ENCODE measurements at places on chromosomes 2 and 18.

GRCh38 chr18:49071317-49071716 is 120.6 kb upstream of the SMAD7 start:
- peak; percentile 37 for DNase-seq

DNA sequence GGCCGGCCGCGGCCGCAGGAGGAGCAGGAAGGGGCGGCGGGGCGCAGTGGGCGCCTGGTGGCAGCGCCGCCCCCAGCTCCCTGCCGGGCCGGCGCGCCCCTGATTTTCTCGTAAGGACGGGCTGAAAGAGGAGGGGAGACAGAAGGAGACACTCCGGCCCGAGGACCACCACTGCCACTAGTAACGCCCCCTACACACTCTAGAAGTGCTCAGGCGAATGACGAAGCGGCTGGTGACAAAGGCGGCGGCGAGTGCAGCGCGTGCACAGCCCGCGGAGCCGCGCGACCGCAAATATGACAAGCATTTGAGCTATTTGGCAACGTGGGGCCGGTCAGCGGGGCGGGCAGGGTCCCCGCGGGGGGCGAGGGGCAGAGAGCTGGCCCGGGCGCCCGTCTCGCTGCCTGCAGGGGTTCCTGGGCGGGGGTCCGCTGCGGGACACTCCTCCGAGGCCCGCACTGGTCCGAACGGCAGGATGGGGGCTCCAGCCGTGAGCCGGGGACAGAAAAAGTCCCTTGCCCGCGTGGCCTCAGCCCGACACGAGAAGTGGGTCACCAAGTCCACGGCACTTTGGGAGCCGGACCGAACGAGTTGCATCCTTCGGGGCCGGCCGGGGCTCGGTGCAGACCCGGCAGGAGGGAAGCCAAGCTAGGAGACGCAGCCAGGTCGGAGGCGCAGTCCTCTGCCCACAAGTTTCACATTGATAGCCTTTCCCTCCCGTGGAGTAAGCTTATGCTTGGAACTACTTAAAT is 524 bp upstream of the SERTAD2 start:
- DNase-seq = peak; percentile 89

DNA sequence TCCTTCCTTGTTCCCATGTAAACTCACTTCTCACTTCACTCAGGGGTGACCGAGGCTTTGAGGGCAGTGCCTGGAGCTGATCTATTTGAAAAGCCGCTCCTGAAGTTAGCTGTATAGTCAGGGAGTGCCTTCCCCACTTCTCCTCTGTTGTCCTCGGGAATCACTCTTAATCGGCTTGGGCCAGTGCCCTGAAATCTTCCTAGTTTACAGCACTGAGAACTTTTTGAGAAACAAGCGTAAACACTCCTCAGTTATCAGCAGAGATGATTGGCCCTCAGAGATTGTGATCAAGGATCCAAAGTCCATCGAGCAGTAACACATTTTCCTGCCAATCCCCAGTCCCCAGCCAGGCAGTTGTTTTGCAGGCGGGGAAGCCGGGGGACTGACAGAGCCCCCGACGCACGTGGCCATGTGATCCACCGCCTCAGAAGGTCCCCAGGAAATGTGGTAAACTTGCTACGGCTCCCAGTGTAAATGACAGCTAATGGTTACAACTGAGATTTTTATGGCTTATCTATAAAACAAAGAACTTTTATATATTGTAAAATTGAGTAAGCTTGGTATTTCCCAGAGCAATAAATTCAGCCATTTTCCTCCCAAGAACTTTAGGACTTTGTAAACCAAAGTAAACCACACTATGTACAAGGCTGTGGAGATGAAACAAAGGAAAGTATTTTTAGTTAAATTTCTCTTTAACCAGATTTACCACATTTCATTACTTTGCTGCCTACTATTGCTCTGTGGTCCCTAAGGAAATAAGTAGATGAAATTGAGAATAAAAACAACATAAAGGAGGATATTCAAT is 53.5 kb downstream of the C18orf63 start:
- no peak for DNase-seq

- DNase-seq = no peak
Measured at GRCh38 chr2:191728750-191729624, 51.1 kb downstream of the NABP1 start.

DNA sequence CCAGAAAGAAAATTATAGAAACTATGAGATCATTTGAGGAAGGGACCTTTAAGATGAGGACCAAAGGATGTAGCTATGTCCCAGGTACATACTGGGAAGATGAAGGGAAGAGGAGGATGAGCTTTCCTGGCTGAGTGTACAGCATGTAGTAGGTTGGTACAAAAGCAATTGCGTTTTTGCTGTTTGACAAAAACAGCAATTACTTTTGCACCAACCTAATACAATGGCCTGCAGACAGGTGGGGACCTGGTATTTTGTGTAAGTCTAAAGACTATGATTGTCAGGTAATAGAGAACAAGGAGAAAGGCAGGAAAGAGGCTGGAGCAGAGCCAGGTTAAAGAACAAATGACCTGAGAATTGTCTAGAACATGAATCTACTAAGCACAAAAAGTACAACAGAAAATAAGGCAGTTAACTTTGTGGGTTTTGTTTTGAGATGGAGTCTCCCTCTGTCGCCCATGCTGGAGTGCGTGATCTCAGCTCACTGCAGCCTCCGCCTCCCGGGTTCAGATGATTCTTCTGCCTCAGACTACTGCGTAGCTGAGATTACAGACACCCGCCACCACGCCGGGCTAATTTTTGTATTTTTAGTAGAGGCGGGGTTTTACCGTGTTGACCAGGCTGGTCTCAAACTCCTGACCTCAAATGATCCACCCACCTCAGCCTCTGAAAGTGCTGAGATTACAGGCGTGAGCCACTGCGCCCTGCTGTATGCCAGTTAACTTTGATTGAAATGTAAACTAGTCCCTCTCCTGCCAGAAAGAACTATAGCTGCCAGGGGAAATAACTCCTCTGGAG is 3.2 kb upstream of the TGOLN2 start:
- DNase-seq = no peak

- DNase-seq = no peak
Measured at GRCh38 chr18:61201511-61201910, 131.7 kb upstream of the CDH20 start.

DNA sequence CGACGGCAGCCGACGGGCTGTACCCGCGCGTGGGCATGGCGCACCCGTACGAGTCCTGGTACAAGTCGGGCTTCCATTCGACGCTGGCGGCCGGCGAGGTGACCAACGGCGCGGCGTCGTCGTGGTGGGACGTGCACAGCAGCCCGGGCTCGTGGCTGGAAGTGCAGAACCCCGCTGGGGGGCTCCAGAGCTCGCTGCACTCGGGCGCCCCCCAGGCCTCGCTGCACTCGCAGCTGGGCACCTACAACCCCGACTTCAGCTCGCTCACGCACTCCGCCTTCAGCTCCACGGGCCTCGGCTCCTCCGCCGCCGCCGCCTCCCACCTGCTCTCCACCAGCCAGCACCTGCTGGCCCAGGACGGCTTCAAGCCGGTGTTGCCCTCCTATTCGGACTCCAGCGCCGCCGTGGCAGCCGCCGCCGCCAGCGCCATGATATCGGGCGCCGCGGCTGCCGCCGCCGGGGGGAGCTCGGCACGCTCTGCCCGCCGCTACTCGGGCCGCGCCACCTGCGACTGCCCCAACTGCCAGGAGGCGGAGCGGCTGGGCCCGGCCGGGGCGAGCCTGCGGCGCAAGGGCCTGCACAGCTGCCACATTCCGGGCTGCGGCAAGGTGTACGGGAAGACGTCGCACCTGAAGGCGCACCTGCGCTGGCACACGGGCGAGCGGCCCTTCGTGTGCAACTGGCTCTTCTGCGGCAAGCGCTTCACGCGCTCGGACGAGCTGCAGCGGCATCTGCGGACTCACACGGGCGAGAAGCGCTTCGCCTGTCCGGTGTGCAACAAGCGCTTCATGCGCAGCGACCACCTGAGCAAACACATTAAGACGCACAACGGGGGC is 2.0 kb downstream of the SP9 start:
- peak; percentile 67 for DNase-seq
